Stimulated activated CD8-positive, alpha-beta memory T cell treated with anti-CD3 and anti-CD28 coated beads, Interleukin-4, amount 100 ng/mL, for 1 hour (primary cell): ENCODE measurements at places on chromosomes 7 and 10.

GRCh38 chr7:50352282-50352681 lies 47.8 kb downstream of the IKZF1 start:
- DNase-seq: no peak

GRCh38 chr7:121181357-121181756 lies 147.4 kb upstream of the WNT16 start:
- no peak for DNase-seq

DNA sequence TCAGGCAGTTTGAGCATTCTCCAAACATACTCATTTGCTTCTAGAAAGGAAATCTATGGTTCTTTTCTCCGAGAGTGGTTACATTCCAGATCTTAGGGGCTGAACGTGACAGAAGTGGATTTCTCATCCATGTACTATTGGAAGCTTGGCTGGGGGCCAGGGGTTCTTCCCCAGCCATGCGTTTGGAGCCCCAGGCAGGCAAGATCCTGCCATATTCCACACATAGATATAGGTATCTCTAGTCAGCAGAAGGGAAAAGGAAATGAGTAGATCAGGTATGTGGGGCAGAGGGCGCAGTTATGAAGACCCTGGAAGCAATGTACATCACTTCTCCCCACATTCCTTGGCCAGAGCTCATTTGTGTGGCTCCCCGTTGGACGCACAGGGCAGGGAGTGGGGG lies 299.8 kb downstream of the CCDC3 start:
- DNase-seq: no peak

GRCh38 chr7:69908454-69908853 lies 310.2 kb downstream of the AUTS2 start:
- no peak for DNase-seq

- DNase-seq: no peak
Observed at GRCh38 chr7:155611808-155612447, 32.5 kb upstream of the RBM33 start.

GRCh38 chr7:96181174-96181573 lies 140.7 kb downstream of the SLC25A13 start:
- no peak for DNase-seq

DNA sequence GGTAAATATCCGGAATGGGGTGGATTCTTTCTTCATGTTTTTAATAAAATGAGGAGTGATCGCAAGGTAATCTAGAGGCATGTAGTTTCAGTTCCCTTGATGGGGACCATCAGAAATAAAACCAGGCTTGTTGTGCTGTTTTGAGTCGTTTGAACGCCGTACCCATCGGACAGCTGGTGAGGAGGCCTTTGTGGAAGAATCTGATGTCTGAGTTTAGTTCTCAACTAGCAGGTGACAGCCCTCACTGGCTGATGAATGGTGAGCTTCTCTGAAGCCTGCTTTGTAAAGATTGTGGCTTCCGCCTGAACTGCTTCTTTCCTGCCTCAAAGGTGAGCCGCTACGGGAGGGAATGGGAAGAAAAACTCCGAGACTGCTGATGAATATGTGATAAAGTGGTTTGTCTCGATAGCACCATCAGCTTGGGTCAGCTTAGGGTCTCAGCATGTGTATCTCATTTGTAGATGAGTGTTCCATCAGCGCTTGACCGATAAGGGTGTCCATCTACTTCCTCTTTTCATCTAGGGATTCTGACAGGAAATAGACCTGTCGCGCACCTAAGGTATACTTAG lies 977 bp downstream of the TMEM248 start:
- DNase-seq: peak; percentile 7

- DNase-seq: no peak
Observed at GRCh38 chr10:71459513-71459912, 62.8 kb downstream of the CDH23 start.

DNA sequence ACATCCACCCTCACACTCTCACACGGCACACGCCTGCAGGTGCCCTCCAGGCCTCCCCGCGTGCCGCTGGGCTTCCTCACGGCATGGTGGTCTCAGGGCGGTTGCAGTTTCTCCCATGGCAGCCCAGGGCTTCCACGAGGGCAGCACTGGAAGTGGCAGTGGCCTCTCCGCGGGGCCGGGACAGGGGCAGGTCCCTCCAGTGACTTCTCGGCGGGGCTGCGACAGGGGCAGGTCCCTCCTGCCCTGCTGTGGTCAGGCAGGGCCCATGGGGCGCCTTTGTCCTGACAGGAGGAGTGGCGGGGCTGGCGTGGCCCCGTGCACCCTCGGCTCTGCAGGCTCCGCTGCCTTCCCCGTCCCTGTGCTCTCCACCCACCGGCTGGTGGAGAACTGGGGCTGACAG lies 19.0 kb downstream of the PWWP2B start:
- no peak for DNase-seq

- DNase-seq: no peak
Observed at GRCh38 chr10:44383749-44384600, 922 bp downstream of the CXCL12 start.
